ENCODE measurements at places on chromosomes 6 and 20. TPM values are rescaled to one million over a fixed set of nuclear protein-coding genes. Genes with fewer than 3 reads are reported as not detected.

The DPPA5 gene
- not detected for total RNA-seq

The SLC25A27 gene
- not detected for total RNA-seq

The WFDC10B gene
- not detected for total RNA-seq

The LAMP5 gene
- total RNA-seq, result not detected

The ELOVL2 gene
- not detected for total RNA-seq

The FAM217A gene
- total RNA-seq, result not detected

The ID1 gene
- total RNA-seq, result 5.3 TPM

The NCOA6 gene
- total RNA-seq, result 25.3 TPM

The TMEM200A gene
- 2.2 TPM for total RNA-seq

The LPA gene
- total RNA-seq, result not detected

The COL21A1 gene
- not detected for total RNA-seq

- no peak for ATAC-seq
- no peaks in the 10 kb centered on the region for H3K27me3 ChIP-seq
- H3K4me3 ChIP-seq, result no peak overlapping the region
- H3K27ac ChIP-seq, result no peak overlapping the region
- H3K36me3 ChIP-seq, result peaks cover 89% of the 10 kb centered on the region
- H3K4me1 ChIP-seq, result peaks cover 28% of the 10 kb centered on the region
Measured at GRCh38 chr6:158633127-158633526, 11.4 kb downstream of the DYNLT1 start.

DNA sequence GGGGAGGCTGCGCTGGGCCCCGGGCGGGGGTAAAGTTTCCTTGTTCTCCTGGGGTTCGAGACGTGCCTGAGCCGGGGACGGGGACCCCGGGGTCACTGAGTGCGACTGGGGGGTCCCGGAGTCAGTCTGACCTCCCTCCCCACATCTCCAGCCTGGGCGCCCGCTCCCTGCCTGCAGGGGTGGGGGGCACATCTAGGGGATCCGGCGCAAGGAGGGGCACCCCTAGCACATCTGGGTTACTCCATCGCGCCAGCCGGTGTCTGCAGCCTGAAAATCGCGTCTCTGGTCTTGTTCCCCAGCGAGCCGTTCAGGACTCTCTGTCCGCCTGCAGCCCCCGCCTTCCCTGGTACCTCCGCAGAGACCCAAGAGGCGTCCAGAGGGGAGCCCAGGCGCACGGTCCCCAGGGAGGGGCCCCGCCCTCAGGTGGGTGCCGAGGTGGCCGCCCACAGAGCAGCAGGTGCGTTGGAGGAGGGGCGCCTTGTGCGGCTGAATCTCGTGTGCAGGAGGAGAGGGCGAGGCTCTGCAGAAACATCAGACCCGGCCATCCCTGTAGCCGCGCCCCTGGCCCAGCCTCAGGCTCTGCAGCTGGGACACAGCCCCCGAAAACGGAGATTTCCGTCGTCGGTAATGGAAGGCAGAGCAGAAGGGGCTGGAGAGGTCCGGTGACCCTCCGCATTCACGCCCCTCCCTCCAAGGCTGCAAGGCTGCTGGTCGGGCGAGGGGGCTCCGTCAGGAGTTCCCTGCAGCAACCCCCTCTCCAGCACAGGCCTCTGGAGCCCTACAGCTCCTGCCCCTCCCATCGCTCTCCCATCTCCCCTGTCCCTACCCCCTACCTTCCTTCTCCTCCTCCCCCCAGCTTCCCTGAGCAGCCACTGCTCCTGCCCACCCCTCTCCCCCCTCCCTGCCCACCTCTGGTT is 628 bp upstream of the CHRNA4 start:
- no peaks in the 10 kb centered on the region for H3K4me1 ChIP-seq
- H3K27ac ChIP-seq, result no peak overlapping the region
- no peak overlapping the region for H3K4me3 ChIP-seq
- peak; percentile 23 for ATAC-seq

GRCh38 chr6:161444464-161444863 is 170.6 kb upstream of the AGPAT4 start:
- H3K27me3 ChIP-seq, result no peaks in the 10 kb centered on the region
- no peak overlapping the region for H3K4me3 ChIP-seq
- no peaks in the 10 kb centered on the region for H3K36me3 ChIP-seq
- H3K4me1 ChIP-seq, result no peaks in the 10 kb centered on the region

DNA sequence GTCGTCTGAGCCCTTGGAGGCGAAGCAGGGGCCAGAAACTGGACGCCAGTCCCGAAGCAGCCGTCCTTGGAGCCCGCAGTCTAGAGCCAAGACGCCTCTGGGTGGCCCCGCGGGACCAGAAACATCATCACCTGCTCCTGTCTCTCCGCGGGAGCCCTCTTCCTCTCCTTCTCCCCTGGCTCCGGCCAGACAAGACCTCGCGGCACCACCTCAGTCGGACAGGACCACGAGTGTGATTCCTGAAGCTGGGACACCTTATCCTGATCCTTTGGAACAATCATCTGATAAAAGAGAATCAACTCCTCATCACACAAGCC is 416 bp downstream of the RSPH4A start:
- peak overlapping the region; percentile 61 for H3K27ac ChIP-seq
- H3K27me3 ChIP-seq, result no peaks in the 10 kb centered on the region
- peak; percentile 43 for ATAC-seq
- H3K36me3 ChIP-seq, result no peaks in the 10 kb centered on the region

DNA sequence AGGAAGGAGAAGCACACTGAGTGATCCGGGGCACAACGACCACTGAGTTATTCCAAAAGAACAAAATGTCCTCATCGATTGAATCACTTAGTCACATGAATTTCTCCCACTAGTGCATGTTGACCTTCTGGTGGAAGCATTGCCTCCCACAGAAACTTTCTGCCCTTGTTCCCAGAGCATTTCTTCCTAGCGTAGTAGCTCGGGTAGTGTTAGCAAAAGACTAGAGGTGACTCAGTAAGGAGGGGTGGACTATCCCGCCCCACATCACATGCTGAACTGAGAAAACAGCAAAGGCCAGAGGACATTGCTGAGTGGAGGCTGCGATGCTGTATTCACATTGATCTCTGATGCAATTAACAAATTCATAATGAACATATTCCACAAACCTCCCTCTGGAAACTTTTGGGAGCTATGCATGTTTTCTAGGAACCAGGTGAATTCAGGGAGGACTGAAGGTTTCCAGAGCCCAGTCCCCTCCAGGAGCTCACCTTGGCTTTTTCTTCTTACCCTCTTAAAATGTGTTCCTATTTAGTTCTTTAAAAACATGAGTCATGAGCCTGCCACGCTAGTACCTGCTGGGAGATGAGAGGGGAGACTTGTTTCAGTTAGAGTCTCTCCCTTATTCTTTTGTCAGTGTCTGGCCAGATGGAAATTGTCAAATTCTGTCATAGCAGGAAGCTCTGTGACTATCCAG is 507.9 kb downstream of the CDH26 start:
- H3K4me1 ChIP-seq, result no peaks in the 10 kb centered on the region
- H3K27ac ChIP-seq, result no peak overlapping the region
- no peak for ATAC-seq
- H3K4me3 ChIP-seq, result no peak overlapping the region

DNA sequence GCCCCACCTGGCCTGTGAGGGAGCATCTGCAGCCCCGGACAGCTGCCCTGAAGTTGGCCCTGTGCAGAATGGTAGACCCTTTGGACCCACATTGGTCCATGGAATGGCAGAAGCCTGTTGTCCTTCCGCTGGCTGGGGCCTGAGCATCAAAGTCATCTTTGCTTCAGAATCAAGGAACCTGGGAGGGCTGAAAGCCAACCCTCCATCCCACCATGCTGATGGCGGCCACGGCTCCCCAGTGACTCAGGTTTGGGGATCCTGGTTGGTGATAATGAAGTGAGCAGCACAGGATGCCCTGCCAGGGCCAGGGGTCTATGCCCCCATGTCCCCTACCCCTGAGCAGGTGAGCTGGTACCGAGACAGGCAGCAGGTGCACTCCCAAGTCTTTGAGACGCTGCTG is 52.8 kb downstream of the YTHDF1 start:
- no peaks in the 10 kb centered on the region for H3K36me3 ChIP-seq
- H3K4me1 ChIP-seq, result no peaks in the 10 kb centered on the region
- no peak overlapping the region for H3K27ac ChIP-seq
- peaks cover 15% of the 10 kb centered on the region for H3K27me3 ChIP-seq
- H3K4me3 ChIP-seq, result no peak overlapping the region

DNA sequence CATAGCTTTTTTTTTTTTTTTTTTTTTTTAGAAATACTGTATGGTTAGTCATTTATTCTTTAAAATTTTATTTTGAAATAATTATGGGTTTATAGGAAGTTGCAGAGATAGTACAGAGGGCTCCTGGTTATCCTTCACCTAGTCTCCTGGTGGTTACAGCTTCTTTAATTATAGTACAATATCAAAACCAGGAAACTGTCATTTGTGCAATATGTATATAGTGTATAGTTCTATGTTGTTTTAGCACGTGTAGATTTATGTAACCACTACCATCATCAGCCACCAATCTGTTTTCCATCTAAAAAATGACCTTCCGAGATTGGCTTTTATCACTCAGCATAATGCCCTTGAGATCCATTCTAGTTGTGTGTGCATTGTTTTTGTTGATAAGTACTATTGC is 54.7 kb downstream of the SLC22A2 start:
- peaks cover 26% of the 10 kb centered on the region for H3K27me3 ChIP-seq
- H3K4me1 ChIP-seq, result no peaks in the 10 kb centered on the region
- H3K4me3 ChIP-seq, result no peak overlapping the region
- no peaks in the 10 kb centered on the region for H3K36me3 ChIP-seq

GRCh38 chr20:3755814-3756480 is 11.6 kb downstream of the ADISSP start:
- peak overlapping the region; percentile 43 for H3K27ac ChIP-seq
- H3K27me3 ChIP-seq, result no peaks in the 10 kb centered on the region
- no peaks in the 10 kb centered on the region for H3K4me1 ChIP-seq
- ATAC-seq, result no peak
- H3K4me3 ChIP-seq, result no peak overlapping the region
- H3K36me3 ChIP-seq, result peaks cover 17% of the 10 kb centered on the region

- peaks cover 16% of the 10 kb centered on the region for H3K27me3 ChIP-seq
- H3K4me3 ChIP-seq, result no peak overlapping the region
- H3K4me1 ChIP-seq, result no peaks in the 10 kb centered on the region
- no peaks in the 10 kb centered on the region for H3K36me3 ChIP-seq
- no peak overlapping the region for H3K27ac ChIP-seq
Measured at GRCh38 chr6:88442737-88443136, 276.6 kb upstream of the CNR1 start.

- H3K36me3 ChIP-seq, result peaks cover 82% of the 10 kb centered on the region
- H3K4me1 ChIP-seq, result peaks cover 4% of the 10 kb centered on the region
- no peaks in the 10 kb centered on the region for H3K27me3 ChIP-seq
- no peak for ATAC-seq
- no peak overlapping the region for H3K4me3 ChIP-seq
Measured at GRCh38 chr6:106643061-106643460, 13.7 kb downstream of the QRSL1 start.

DNA sequence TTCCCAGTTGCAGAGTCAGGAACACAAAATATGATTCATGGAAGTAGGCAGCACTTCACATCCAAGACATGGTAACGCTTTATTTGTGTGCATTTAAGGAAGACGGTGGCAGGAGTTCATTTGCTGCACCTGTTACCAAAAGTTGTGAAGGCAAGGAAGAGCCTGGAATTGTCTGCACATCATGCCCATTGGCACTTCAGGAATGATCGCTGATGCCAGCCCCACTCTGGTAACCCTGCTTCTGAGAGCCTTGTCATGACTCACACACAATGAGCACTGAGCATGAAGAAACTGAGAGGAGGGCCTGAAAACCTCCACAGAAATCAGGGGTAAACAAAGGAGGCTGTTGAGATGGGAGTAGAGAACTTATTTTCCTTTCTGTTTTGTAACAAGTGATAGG is 181.1 kb downstream of the RPS12 start:
- no peaks in the 10 kb centered on the region for H3K36me3 ChIP-seq
- no peak overlapping the region for H3K4me3 ChIP-seq
- peaks cover 11% of the 10 kb centered on the region for H3K27me3 ChIP-seq
- no peaks in the 10 kb centered on the region for H3K4me1 ChIP-seq

DNA sequence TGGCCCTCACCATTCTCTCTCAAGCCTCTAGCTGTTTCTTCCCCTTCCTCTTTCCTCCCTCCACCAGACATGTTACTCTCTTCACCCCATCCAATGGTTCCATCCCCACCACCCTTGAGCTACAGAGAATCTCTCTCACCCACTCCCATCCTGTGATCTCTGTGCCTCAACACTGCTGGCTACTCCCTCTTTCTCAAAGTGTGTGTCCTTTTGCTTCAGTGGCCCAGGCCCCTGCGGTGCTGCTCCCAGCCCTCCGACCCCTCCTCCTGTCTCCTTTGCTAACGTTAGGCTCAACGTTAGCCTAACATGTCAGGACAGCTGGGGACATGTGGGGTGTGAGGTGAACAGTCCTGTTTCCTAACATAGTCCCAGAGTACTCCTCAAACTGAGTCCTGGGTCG is 5.9 kb downstream of the NELFE start:
- H3K4me1 ChIP-seq, result peaks cover 9% of the 10 kb centered on the region
- peaks cover 67% of the 10 kb centered on the region for H3K36me3 ChIP-seq
- H3K27me3 ChIP-seq, result no peaks in the 10 kb centered on the region
- H3K4me3 ChIP-seq, result no peak overlapping the region

GRCh38 chr6:139643986-139644385 is 269.5 kb upstream of the CITED2 start:
- no peak for ATAC-seq
- no peaks in the 10 kb centered on the region for H3K27me3 ChIP-seq
- H3K4me1 ChIP-seq, result peaks cover 4% of the 10 kb centered on the region
- no peak overlapping the region for H3K4me3 ChIP-seq

- peaks cover 9% of the 10 kb centered on the region for H3K4me1 ChIP-seq
- peaks cover 37% of the 10 kb centered on the region for H3K27me3 ChIP-seq
- no peak overlapping the region for H3K27ac ChIP-seq
- peak; percentile 82 for ATAC-seq
Measured at GRCh38 chr20:49768204-49769047, 44.2 kb upstream of the SLC9A8 start.

- peaks cover 29% of the 10 kb centered on the region for H3K36me3 ChIP-seq
- peaks cover 4% of the 10 kb centered on the region for H3K4me1 ChIP-seq
- H3K27me3 ChIP-seq, result no peaks in the 10 kb centered on the region
- no peak overlapping the region for H3K4me3 ChIP-seq
Measured at GRCh38 chr6:3725145-3726047, 26.1 kb downstream of the PXDC1 start.

GRCh38 chr20:46206992-46207549 is 89.0 kb downstream of the CD40 start:
- H3K36me3 ChIP-seq, result no peaks in the 10 kb centered on the region
- H3K27me3 ChIP-seq, result peaks cover 14% of the 10 kb centered on the region
- no peak overlapping the region for H3K27ac ChIP-seq
- no peak overlapping the region for H3K4me3 ChIP-seq

DNA sequence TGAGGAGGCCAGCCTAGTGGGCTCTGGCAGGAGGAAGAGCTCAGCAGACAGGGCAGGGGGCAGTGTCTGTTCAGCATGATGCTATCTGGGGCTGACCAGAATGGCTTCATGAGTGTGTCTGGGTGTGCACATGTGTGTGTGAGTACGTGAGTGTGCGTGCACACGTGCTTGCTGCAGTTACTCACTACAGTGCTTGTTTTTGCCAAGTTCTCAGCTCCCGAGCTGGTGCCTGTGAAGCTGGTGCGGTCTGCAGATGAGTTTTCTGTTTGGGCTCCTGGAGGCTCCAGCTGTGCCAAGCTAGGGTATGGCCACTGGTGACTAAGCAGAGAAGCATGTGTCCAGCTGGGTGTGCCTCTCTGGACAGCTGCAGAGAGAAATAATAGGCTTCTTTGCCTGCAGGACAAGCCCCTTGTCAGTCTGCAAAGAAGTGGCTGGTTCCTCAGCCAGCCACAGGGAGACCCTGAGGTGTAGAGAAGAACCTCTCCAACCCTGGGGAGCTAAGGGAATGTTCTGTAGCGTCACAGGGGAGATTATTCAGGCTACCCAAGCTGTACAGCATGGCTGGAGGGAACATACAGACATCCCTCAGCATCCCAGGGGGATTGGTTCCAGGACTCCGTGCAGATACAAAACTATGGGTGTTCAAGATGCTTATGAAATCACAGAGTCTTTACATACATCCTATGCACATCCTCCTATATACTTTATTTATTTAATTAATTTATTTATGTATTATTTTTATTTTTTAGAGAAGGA is 40.2 kb upstream of the FAM50B start:
- H3K27ac ChIP-seq, result no peak overlapping the region
- H3K36me3 ChIP-seq, result no peaks in the 10 kb centered on the region

Data from activated T-helper 17 cell treated with anti-CD3 and anti-CD28 coated beads, Interleukin-2, amount 50 U/mL, for 72 hours (primary cell).